ENCODE measurements at places on chromosomes 4 and X. TPM values are rescaled to one million over a fixed set of nuclear protein-coding genes. Genes with fewer than 3 reads are reported as not detected.

TRAM1L1 gene
- 2.6 TPM for total RNA-seq

GRCh38 chr4:30866907-30867306 is 146.7 kb downstream of the PCDH7 start:
- DNase-seq, result no peak

- no peak for DNase-seq
Measured at GRCh38 chrX:107396235-107396634, 53.2 kb upstream of the FRMPD3 start.

HERC5 gene
- 8.0 TPM for total RNA-seq

DNA sequence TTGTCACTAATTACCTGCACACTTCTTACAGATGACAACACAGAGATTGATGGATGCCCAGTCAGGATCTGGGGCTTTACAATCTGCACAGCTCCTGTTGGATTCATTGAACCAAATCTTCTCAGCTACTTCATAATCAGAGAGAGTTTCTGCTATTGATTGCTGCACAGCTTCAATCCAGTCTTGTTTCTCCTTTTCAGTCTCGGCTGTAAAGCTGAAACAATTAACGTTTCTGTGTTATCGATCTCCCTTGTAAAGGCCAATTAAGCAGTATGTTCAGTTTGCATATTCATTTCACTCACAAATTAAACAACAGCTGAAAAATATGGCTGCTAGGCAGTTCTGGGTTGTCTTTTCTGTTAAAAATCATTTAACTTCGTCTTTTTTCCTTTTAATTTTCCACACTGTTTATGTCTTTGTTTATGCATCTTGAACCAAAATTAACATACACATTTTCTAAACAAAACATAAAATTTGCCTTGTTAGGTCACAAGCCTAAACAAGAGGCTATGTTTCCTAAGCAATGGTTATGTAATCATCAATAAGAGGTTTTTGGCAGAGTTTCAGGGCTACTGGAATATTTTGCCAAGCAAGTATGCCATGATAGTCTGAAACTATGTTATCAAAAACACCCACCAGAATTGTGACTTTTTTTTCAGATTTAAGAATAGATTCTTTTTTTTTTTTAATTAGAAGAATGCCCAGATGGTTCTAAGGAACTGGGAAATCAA is 79.2 kb downstream of the ARAP2 start:
- DNase-seq, result no peak

GRCh38 chrX:152635941-152636340 is 1.8 kb upstream of the GABRQ start:
- DNase-seq, result no peak

GRCh38 chrX:124274438-124275181 is 57.9 kb upstream of the TEX13D start:
- no peak for DNase-seq

DNA sequence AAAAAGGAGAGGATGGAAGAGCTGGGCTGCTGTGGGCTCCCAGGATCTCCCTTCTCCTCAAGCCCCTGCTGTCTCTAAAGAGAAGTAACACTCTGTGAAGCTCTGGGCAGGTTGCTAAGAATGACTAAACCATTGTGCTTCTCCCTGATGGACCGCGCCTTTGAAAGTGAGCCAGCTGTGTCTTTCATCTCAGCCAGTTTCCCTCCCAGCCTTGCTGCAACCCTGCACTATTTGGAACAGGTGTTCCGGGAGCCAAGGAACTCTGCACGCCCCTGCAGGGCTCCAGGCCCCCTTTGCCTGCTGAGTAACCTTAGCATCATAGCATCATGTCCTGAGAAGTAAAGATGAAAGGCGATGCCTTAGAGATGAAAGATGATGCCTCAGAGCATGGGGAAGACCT is 39.7 kb downstream of the SMIM20 start:
- no peak for DNase-seq

DNA sequence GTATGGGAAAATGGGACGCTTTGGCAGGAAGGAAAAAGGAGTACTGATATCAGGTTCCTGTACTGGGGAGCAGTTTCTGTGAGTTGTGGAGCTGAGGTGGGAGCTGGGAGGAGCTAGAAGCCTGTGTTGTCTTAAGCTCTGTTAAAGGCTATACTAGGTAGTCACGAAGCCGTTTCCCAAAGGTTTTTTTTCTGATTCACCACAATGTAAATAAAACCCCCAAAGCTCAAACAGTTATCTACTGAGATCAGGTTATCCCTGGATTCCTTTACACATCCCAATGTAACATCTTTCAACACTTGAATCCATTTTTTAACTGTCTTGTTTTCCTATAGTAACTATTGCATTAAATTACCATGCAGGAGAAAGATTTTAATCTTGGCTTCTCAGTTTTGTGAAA is 297.4 kb upstream of the SFRP2 start:
- DNase-seq, result no peak

DNA sequence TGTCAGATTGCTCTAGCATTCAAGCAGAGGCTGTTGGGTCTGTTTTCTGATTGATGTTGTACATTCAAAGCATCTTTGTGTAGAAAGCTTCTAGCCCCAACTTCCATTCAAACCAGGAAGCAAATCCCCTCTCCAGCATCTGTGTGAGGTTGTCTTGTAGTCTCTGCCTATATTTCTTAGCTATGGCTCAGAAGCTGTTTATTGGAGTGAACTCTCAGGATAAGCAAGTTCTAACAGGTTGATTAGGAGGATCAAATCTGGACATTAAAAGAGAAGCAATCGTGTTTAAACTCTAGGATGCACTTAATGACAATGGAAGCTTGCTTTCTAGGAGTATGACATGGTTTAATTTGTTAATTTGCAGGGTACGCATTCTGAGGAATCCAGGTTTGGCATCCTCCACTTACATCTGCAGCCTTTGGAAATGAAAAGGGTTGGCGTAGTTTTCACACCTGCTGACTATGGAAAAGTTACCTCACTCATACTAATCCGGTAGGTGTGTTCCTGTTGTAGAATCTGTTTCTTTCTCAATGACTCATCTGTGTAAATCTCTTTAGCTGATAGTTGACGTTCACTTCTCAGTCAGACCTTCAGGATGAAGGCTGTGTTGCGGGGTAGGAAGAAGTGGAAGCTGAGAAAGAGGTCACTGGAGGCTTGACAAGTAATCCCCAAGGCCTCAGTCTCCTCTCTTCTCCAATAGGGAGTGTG is 88.0 kb upstream of the TLR2 start:
- no peak for DNase-seq

- no peak for DNase-seq
Measured at GRCh38 chrX:130626521-130626920, 224.7 kb downstream of the RBMX2 start.

- no peak for DNase-seq
Measured at GRCh38 chrX:126770179-126770578, 49.4 kb upstream of the PRR32 start.

- no peak for DNase-seq
Measured at GRCh38 chrX:80285131-80285773, 135.0 kb upstream of the TENT5D start.

DNA sequence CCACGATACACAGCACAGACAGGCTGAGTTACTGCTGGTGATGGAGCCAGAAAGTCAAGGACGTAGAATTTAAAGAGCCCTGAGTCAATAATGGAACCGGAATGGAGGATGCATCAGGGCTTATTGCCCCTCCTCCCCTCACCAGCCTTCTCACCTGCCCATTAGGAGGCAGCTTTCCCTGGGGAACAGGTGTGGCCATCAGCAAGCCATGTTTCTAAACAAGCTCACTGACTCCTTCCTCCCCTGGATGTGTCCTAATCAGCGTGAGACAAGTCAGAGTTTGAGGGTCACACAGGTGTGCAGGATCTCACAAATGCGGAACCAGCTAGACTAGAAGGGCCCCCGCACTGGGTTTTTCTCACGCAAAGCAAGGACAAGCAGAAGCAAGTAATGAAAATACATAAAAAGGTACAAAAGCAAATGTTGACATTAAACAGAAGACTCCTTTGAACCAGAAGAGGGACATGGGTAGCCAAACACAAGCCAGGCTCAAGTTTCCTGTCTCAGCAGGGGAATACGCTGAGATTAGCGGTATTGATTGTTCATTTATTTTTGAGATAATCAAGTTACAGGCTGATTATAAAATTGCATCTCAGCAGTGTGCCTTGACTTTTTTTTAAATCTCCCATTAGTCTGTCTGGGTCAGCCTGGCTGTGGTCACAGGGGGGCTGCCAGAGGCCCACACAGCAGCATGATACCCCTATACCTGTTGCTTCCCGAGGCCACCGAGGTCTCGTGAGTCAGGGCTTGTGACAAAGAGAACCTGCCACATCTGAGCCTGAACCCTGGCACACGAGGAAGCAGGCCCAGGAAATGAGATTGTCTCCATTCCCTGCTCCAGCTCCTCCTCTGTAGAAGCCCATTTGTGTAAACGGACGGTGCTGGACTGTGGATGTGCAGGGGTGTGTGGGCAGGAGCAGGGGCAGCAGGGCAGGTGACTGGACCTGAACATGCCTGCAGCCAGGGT is 37.4 kb downstream of the CCKAR start:
- no peak for DNase-seq

ZDHHC15 gene
- 3.3 TPM for total RNA-seq

RENBP gene
- 23.0 TPM for total RNA-seq

DNA sequence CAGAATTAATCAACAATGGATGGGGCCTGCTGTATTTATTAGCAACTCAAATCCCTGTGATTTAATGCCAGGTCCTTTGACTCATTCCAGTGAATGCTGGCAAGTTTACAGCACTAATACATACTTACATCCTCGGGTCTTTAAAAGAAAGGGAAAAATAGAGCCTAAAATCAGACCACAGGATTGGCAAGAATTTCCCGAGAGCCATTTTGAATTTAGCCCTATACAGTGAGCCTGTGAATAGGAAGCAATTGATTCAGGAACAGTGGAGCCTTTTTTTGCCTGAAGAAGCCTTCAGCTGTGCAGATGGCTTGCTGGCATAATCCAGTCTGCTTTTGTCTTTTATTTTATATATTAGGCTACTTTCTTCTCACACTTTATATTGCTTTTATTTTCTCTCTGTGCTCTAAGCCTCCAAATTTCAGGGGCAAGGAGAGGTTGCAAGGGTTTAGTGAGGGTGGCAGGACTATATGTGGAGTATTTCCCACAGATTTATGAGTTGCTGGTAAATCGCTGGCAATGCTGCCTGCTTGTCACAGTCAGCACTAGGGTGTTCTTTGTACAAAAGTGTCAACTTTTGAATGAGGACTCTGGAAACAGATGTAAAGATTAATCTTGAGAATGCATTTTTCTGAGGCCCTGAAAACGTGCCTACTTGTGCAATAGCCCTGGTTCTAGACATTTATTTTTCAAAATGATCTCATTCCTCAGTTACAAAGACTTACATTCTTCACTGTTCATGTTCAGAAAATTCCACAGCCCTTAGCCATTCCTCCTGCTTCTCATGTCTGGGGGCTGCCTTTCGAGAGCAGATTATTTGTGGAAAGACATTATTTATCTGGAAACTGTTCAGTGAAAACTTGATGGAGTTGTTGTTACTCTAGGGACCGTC is 303.5 kb downstream of the SPRY1 start:
- no peak for DNase-seq

DNA sequence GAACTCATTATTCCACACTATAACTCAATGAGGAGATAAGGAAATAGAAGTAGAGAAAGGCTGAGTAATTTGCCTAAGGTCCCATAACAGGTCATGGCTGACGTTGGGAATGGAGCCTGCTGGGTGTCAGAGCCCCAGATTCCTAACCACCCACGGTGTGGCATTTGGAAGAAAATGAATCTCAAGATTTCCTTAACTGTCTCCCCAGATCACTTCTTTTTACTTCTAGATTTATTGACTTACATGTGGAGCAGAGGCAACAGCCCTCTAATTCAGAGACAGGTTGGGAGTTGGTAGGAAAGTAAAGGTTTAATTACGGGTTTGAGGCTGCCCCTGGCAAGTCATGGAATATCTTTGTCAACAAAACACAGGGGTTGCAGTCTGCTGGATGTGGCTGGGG is 134.0 kb downstream of the ARHGAP10 start:
- DNase-seq, result no peak

- DNase-seq, result no peak
Measured at GRCh38 chrX:102963955-102964354, 26.9 kb downstream of the RAB40AL start.

FAM133A gene
- total RNA-seq, result not detected

GRCh38 chrX:102975016-102975415 is 37.9 kb downstream of the RAB40AL start:
- no peak for DNase-seq

- no peak for DNase-seq
Measured at GRCh38 chr4:71944956-71945355, 86.8 kb upstream of the NPFFR2 start.

DNA sequence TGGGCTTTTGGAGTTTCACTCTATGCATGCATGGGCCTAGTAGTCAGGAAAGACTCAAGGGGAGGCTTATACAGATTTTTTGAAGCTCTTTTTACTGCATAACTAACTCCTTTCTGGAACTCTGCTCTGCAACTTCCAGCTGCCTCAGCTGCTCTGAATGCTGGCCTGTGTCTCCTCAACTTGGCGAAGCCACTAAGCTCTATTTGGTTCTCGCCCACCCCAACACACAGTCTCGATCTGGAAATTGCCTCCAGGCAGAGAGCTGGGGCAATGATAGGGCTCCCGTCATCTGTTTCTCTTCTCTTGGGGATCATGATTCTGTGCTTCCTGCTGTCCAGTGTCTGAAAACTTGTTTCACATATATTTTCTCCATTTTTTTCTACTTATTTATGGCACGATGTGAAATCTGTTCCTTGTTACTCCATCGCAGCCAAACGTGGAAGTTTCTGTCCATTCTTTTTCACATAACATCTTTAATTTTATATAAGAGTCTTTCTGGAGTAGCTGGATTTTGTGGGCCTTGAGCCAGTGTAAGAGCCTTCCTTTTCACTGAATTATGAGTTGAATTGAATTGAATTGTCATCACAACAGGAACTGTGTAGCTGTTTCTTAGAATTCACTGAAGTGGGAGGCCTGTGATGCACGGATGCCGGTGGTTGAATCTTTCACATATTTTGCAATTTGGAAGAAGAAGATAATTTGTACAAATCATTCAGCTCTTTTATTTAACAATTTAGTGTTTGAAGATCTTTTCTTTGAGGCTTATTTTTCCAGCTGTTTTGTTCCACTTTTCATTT is 9.0 kb downstream of the ZNF275 start:
- no peak for DNase-seq

DNA sequence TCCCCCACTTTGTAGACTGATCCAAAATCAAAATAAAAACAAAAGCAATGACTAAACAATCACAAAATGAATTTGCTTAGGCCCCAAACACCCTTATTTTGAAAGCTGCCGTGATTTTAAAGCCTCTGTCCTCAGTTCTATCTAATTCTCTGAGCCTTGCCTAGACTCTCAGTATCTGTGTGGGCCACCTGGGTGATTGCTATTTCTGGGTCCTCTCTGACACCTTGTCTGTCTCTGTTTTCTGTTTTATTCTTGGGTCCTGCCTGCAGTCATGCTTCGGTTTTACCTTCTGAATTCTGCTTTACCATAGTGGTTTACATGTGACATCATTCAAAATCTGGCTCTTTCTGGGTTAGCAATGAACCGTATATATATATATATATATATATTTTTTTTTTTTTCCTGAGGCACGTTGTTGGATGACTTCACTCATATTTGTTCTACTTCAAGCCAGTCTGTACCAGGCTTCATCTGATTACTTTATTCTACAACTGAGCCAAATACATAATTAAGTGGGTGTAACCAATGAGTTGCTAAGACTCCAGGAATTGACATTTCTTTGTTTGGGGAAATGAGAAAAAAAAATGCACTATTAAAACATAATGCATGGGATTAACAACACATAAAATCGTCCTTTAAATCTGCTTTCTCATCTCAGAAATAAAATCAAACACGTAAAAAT is 710.7 kb upstream of the SLIT2 start:
- DNase-seq, result no peak

- DNase-seq, result no peak
Measured at GRCh38 chr4:25081866-25082471, 51.2 kb upstream of the LGI2 start.

POF1B gene
- total RNA-seq, result 0.18 TPM

ATXN3L gene
- not detected for total RNA-seq

CSAG2 gene
- not detected for total RNA-seq

DNAAF6 gene
- total RNA-seq, result not detected

UGT2B11 gene
- total RNA-seq, result not detected

All from sciatic nerve (tissue), 2 donors.